CD4-positive, alpha-beta memory T cell (primary cell): ENCODE measurements at places on chromosomes 5 and 9. TPM values are rescaled to one million over a fixed set of nuclear protein-coding genes. Genes with fewer than 3 reads are reported as not detected.

GRCh38 chr5:173814053-173814452, 74.1 kb upstream of the CPEB4 start:
- H3K27me3 ChIP-seq = no peaks in the 10 kb centered on the region
- no peaks in the 10 kb centered on the region for H3K4me1 ChIP-seq
- H3K27ac ChIP-seq = no peak overlapping the region
- H3K36me3 ChIP-seq = no peaks in the 10 kb centered on the region
- H3K4me3 ChIP-seq = no peak overlapping the region

DNA sequence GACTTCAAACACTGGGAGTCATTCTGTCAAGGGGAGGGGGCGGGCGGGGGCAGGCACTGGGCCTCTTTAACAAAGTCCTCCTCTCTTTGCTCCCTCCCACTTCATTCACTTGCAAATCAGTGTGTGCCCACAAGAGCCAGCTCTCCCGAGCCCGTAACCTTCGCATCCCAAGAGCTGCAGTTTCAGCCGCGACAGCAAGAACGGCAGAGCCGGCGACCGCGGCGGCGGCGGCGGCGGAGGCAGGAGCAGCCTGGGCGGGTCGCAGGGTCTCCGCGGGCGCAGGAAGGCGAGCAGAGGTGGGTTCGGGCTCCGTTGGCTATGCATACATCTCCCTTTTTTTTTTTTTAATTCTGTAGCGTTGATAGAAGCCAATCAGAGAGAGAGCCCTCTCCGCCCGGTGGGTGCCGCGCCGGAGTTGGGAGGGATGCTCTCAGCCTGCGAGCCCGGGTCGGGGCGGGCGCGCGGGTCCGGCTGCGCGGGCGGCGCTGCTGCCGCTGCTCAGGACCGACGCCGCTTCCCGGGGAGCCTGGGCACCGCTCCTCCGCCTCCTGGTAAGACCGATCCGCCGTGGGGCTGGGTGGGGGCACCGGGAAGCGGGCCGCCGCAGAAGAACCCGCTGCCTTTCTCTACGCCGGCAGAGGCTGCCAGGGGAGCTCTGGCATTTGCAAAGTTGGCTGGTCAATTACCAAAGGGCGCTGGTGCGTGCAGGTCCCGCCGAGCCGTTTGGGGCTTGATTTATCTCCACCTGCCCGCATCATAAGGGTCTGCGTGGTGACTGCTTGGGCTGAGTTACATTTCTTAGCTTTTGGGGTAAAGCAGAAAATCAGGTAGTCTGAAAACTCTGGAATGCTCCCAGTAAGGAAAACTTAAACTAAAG, at the start of gene CDH6:
TSS of gene CDH6 (plus strand) at position 96 of the 877 bp plus-strand sequence. CDS start 73,788 bp downstream, outside the sequence.
- no peak for DNase-seq
- no peak within 1 kb of the TSS for H3K4me3 ChIP-seq
- H3K27me3 ChIP-seq = peaks cover 10% of the 10 kb centered on the region
- no peak within 1 kb of the TSS for H3K27ac ChIP-seq

GRCh38 chr5:74167930-74168315, 472.6 kb downstream of the ENC1 start:
- no peaks in the 10 kb centered on the region for H3K36me3 ChIP-seq
- H3K4me1 ChIP-seq = no peaks in the 10 kb centered on the region

GRCh38 chr5:172285226-172286143, 1.9 kb upstream of the UBTD2 start:
- no peak overlapping the region for H3K4me3 ChIP-seq
- no peaks in the 10 kb centered on the region for H3K27me3 ChIP-seq
- peaks cover 26% of the 10 kb centered on the region for H3K4me1 ChIP-seq
- no peaks in the 10 kb centered on the region for H3K36me3 ChIP-seq

GRCh38 chr5:34550247-34550646, 105.9 kb upstream of the RAI14 start:
- H3K27me3 ChIP-seq = no peaks in the 10 kb centered on the region
- no peaks in the 10 kb centered on the region for H3K4me1 ChIP-seq
- H3K36me3 ChIP-seq = no peaks in the 10 kb centered on the region
- no peak for DNase-seq
- no peak overlapping the region for H3K4me3 ChIP-seq

GRCh38 chr5:66170195-66170919, 26.3 kb downstream of the SREK1 start:
- H3K4me3 ChIP-seq = no peak overlapping the region
- H3K27ac ChIP-seq = peak overlapping the region; percentile 15
- H3K36me3 ChIP-seq = peaks cover 3% of the 10 kb centered on the region
- H3K27me3 ChIP-seq = no peaks in the 10 kb centered on the region
- no peak for DNase-seq

- H3K27ac ChIP-seq = no peak overlapping the region
- H3K36me3 ChIP-seq = no peaks in the 10 kb centered on the region
- no peaks in the 10 kb centered on the region for H3K4me1 ChIP-seq
- H3K27me3 ChIP-seq = no peaks in the 10 kb centered on the region
- H3K4me3 ChIP-seq = no peak overlapping the region
Measured at GRCh38 chr9:117234103-117234502, 180.8 kb downstream of the ASTN2 start.

DNA sequence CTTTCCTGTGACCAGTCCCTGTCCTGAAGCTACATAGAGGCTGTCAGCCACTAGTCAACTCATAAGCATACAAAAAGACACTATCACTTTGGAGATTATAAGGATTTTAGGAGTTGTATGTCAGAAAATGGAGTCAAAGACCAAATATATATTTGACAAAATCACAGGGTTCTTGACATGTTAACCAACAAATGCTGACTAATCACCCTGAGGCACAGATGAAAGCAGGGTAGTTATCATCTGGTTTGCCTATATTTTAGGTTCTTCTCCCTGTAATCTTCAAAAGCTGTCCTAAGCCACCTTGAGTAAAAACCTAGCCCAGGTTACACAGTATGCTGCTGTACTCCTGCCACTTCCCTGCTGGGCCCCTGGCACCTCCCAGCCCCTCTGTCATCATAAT, 64.7 kb upstream of the ERCC6L2 start:
- no peak overlapping the region for H3K4me3 ChIP-seq
- no peaks in the 10 kb centered on the region for H3K4me1 ChIP-seq
- H3K27me3 ChIP-seq = peaks cover 6% of the 10 kb centered on the region
- no peak for DNase-seq
- no peak overlapping the region for H3K27ac ChIP-seq

GRCh38 chr5:35213608-35214007, 16.7 kb downstream of the PRLR start:
- H3K4me3 ChIP-seq = no peak overlapping the region
- no peaks in the 10 kb centered on the region for H3K27me3 ChIP-seq
- no peak for DNase-seq
- H3K4me1 ChIP-seq = no peaks in the 10 kb centered on the region
- no peak overlapping the region for H3K27ac ChIP-seq

DNA sequence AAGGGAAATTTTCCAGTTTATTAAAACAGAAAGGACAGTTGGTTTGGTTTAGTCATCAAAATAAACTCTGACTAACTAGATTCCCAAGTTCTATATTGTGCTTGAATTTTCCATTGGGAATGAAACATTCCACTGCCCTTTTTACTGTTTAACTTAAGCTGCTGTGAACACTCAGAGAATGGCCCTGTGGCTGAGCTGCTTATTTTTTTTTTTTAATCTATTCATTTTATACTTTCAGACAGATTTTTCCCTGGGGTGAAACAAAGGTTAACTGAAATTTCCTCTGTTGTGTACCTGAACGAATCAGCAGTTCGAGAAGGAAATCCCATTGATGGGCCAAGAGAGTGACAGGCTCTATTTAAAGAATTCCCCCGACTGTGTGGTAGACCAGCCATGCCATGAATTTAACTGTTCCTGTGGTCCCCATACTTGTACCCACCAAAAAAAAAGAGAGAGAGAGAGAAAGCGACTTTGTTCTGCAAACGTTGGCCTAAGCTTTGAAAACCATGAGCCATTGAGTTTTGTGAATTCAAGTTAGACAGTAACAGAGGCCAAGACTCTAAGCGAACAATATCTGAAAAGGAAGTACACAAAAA, 138.7 kb upstream of the GRHPR start:
- H3K27ac ChIP-seq = no peak overlapping the region
- no peak for DNase-seq

GRCh38 chr9:20865347-20865746, 166.1 kb downstream of the HACD4 start:
- H3K27ac ChIP-seq = no peak overlapping the region
- H3K27me3 ChIP-seq = no peaks in the 10 kb centered on the region
- H3K36me3 ChIP-seq = no peaks in the 10 kb centered on the region
- H3K4me3 ChIP-seq = no peak overlapping the region
- H3K4me1 ChIP-seq = no peaks in the 10 kb centered on the region

GRCh38 chr5:152912924-152913323, 507.8 kb upstream of the NMUR2 start:
- no peak overlapping the region for H3K4me3 ChIP-seq
- H3K4me1 ChIP-seq = no peaks in the 10 kb centered on the region
- H3K36me3 ChIP-seq = no peaks in the 10 kb centered on the region
- H3K27me3 ChIP-seq = no peaks in the 10 kb centered on the region

DNA sequence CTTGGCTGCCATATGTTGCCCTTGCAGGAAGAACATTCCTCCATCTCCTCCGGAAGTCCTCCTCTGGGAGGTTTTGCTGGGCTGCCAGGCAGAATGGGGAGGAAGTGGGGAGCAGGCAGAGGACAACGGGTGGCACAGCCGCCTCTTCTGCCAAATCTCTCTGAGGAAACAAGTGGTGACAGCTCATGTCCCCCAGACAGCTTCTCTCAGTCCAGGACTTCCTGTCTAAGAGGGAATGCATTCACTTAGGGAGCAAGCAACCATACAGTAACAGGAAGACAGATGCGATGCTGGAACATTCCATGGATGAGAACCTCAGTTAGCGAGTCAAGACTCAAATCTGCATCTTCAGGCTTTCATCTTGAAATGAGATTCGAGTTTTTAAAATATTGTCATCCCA, 701.0 kb downstream of the SEMA5A start:
- H3K4me3 ChIP-seq = no peak overlapping the region
- no peaks in the 10 kb centered on the region for H3K4me1 ChIP-seq
- DNase-seq = no peak
- H3K27me3 ChIP-seq = no peaks in the 10 kb centered on the region
- H3K36me3 ChIP-seq = no peaks in the 10 kb centered on the region

GRCh38 chr9:73038089-73038509, 85.2 kb upstream of the ALDH1A1 start:
- no peaks in the 10 kb centered on the region for H3K36me3 ChIP-seq
- no peak overlapping the region for H3K4me3 ChIP-seq
- H3K27ac ChIP-seq = no peak overlapping the region
- H3K27me3 ChIP-seq = no peaks in the 10 kb centered on the region
- H3K4me1 ChIP-seq = no peaks in the 10 kb centered on the region

GRCh38 chr5:68740226-68740910, 353.4 kb upstream of the SLC30A5 start:
- H3K27me3 ChIP-seq = no peaks in the 10 kb centered on the region
- H3K4me1 ChIP-seq = no peaks in the 10 kb centered on the region
- DNase-seq = no peak
- H3K27ac ChIP-seq = no peak overlapping the region

DNA sequence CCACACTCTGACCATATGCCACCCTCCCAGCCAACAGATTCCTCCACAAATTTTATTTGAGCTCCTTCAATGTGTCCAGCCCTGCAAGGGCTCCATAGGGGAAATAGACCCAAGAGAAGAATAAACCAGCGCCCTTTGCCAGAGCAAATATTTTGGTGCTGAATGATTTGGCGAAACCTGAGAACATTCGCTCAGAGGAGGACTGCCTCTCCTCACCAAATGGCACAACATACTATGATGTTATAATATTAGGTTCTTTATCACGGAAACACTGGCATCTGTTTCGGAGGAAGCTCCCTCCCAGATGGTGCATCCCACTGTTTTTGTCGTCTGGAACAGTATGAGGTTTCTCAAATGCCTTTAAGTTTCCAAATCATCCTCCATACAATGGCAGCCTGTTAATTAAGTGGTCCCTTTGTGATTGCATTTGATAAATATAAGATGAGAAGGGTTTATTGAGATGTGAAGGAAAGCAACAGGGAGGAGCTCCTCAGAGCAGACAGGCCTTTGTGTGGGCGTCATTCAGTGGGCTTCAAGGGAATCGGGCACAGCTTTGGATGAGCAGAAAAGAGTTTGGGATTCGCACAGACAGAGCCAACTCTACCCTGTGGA, 139.1 kb upstream of the ADRA1B start:
- DNase-seq = no peak
- H3K4me1 ChIP-seq = peaks cover 3% of the 10 kb centered on the region
- no peak overlapping the region for H3K4me3 ChIP-seq

DNA sequence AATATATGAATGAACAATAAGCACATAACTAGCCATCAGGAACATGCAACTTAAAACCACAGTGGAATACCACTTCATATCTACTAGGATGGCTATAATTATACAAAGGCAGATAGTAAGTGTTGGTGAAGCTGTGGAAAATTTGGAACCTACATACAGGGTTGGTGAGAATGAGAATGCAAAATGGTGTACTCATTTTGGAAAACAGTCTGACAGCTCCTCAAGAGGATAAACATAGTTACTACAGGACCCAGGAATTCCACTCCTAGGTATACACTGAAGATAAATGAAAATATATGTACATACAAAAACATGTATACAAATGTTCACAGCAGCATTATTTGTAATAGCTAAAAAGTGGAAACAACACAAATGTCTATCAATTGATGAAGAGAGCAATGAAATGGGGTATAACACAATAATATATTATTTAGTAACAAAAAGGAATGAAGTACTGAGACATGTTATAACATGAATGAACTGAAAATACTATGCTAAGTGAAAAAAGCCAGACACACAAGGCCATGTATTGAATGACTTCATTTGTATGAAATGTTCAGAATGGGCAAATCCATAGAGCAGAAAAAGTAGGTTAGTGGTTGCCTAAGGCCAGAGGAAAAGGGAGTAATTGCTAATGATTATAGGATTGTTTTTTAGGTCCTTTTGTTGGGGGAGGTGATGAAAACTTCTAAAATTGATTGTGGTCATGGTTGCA, 31.2 kb upstream of the CDK5RAP2 start:
- no peak overlapping the region for H3K27ac ChIP-seq
- no peak overlapping the region for H3K4me3 ChIP-seq
- H3K4me1 ChIP-seq = no peaks in the 10 kb centered on the region
- no peak for DNase-seq

DNA sequence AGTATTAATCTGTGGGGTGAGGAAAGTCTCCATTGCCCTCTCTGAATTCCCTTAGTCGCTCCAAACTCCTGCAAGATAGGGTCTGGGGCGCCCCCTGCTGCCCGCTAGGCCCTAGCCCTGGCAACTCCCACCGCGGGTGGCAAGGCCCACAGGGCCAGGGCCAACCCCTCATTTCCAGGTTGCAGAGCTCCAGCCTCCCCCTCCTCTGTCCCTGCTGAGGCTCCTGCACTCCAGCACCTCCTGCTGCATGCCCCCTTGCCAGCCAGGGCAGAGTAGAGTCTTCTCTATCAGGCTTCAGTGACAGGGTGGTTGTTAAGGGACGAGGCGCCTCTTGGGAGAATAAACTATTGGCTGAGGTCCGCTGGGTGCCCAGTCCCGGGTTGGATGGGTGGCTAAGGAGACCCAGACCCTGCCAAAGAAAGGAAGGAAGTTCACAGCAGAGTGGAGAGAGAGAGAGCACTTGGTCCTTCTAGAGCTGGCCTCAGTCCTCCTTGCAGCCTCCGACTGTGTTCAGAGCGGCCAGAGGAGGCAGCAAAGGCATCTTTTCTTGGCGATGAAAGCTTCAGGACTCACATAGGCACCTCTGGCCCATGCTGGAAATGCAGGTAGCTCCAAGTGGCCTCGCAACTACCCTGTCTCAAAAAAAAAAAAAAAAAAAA, 45.6 kb downstream of the SAR1B start:
- DNase-seq = peak; percentile 74
- H3K27me3 ChIP-seq = no peaks in the 10 kb centered on the region
- no peak overlapping the region for H3K27ac ChIP-seq
- H3K36me3 ChIP-seq = no peaks in the 10 kb centered on the region

PTPN3 gene
- total RNA-seq = not detected

AGXT2 gene
- not detected for total RNA-seq

PCDHA12 gene
- total RNA-seq = not detected

BAAT gene
- total RNA-seq = 0.15 TPM

SHLD3 gene
- 6.1 TPM for total RNA-seq

QRFP gene
- total RNA-seq = not detected

PPP2R2B gene
- 3.1 TPM for total RNA-seq

GMCL2 gene
- not detected for total RNA-seq
